ENCODE measurements at places on chromosomes 3 and 15.

DNA sequence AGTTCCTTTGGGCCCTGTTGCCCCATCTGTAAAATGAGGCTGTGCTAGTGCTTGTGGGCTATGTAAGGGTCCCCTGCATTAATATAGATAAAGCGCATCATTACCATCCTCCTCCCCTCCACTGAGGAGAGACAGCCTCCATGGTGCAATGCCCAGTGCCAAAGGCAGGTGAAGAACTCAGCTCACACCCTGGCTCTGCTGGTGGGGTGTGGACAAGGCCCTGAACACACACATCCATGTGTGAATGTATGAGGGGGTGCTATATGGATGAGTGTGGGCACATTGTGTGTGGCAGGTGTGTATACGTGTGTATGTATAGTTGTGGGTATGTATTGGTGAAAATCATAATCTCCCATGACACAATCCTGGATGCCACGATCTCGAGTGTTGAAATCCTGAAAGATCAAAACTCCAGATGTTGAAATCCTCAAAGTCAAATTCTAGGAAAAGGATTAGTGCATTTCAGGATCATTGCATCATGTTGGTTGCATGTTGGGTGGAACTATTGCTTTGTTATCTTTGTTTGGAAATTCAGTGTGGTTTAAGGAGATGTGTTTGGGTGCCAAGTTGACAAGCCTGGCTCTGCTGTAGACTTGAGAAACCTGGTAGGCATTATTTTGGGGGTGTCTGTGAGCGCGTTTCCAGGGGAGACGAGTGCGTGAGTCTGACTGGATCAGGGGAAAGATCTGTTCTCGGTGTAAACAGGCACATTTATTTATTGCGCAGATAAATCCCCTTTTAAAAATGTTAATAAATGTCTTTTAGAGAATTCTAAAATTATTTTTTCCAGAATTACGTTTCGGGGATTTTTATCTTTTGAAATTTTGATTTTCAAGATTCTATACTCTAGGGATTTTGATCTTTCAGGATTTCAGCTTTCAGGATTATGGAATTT lies 42.0 kb upstream of the SEC61A1 start:
- no peak for DNase-seq

- peak; percentile 46 for DNase-seq
These were observed 105.3 kb downstream of the CTNNB1 start for GRCh38 chr3:41304593-41304992.

- no peak for DNase-seq
These were observed 24.5 kb upstream of the SSR3 start for GRCh38 chr3:156579427-156579851.

GRCh38 chr3:117998071-117998470 lies 1036.6 kb downstream of the IGSF11 start:
- peak; percentile 4 for DNase-seq

DNA sequence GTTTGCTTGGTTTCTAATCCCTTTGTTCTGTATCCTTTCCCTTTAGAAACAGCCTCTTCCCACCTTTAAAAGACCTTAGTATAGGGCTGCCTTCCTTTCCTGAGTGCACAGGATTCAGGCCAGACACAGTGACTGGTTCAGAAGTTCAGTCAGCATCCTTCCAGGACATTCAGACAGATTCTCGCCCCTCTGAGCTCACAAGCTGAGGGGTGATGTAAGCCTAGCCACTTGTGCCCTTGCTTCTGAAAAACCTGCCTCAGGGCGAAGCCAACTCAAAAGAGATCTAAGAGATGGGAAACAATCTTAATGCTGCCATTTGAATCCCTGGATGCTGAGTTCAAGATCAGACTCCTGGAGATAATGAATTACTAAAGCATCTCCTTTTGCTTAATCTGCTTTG lies 6.7 kb upstream of the NSMCE3 start:
- no peak for DNase-seq

DNA sequence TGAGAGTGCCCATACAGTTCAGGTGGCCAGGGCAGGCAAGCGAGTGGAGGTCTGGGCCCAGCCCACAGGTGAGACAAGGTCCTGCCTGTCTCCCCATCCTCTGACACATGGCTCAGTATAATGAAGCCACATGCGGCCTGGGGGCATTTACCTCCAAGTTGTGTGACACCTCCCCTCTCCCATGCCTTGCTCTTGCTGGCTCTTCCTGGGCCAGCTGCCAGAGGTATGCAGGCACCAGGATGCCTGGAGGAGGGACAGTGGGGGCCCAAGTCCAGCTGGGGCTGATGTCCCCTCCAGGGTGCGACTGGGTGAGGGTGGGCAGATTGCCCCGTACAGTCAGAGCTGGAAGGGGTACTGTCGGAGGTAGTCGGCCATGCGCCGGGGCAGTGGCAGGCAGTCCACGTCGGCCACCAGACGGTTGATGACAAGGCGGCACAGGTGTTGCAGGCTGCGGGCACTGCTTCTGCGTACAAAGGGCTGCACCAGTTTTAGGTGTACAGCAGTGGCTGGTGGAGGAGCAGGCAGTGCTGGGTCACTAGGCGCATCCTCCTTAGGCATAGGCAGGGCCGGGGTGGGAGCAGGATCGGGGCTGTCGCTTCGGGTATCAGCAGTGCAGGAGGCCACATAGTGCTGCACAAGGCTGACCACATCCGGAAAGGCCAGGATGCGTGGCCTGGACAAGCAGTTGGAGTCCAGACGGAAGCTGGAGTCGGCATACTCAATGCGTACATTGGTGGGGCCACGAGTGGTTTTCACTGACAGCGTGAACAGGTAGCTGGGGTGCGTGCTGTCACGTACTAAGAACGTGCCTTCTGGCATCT lies 4.1 kb downstream of the CISH start:
- no peak for DNase-seq

GRCh38 chr3:43185274-43185982 lies 79.5 kb upstream of the POMGNT2 start:
- no peak for DNase-seq

GRCh38 chr3:27160146-27160545 lies 209.0 kb downstream of the NEK10 start:
- no peak for DNase-seq

DNA sequence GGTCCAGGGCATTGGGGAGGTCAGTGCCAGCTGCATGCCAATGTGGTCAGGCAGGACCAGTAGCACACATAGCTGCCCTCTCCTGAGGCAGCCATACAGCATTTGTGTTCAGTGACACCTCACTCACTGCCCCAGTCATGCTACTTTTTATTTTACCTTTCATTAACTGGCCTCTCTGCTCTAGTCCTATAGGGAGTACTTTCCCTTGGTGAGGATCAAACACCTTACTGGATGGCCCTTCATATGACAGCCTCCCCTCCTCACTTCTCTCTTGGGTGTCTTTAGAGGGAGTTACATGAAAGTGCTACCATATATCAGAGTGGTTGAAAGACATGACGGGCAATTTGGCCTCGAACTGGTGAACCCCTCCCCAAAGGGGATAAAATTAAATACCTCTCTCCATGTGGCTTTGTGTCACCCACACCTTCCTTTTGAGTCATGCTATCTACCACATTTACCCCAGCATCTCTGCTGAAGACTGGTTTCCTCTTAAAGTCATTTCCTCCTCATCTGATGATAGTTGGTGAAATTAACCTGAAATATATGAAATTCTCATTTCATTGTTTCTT lies 17.6 kb downstream of the RLBP1 start:
- DNase-seq = no peak

- no peak for DNase-seq
These were observed 33.5 kb downstream of the SRPRB start for GRCh38 chr3:133838916-133839800.

All from occipital lobe (tissue), 3 donors.